ENCODE measurements at places on chromosomes 1 and 21.

GRCh38 chr21:46097336-46098293, at the start of gene COL6A2:
COL6A2 (plus strand) TSS chr21:46098112.
- DNase-seq: peak; percentile 57

- DNase-seq: no peak
These were observed 23.7 kb downstream of the RNF187 start for GRCh38 chr1:228510803-228511413.

GRCh38 chr1:166884040-166884642, 8.1 kb upstream of the TADA1 start:
- no peak for DNase-seq

DNA sequence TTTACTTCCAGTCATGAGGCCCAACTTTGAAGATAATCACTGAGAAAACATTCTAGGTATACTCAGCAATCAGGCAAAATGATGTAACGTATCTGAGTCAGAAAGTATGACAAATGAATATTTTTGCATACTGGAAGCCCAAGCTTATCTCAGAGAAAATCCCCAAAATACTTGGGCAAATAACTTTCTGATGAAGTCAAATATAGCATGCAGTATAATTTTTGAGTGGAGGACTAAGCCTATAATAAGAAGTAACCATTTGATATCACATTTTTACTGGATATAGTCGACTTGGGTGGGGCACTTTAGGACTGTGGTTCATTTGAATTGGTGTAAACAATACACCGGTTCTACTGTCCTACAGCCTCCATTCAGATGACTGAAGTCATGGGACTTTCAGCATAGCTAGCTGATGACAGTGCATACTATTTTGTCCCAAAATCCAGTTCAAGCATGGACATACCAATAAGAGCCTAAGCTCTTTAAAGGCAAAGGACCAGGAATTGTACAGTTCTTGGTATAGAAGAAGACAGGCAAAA, 2.3 kb upstream of the GADD45A start:
- DNase-seq: peak; percentile 73

GRCh38 chr1:65175171-65176055, 27.4 kb downstream of the AK4 start:
- DNase-seq: no peak
